Activated T-cell treated with anti-CD3 and anti-CD28 coated beads, Interleukin-2, amount 50 U/mL, for 72 hours (primary cell): ENCODE measurements at places on chromosomes 1 and 21. TPM values are rescaled to one million over a fixed set of nuclear protein-coding genes. Genes with fewer than 3 reads are reported as not detected.

- H3K36me3 ChIP-seq, result no peaks in the 10 kb centered on the region
- H3K4me3 ChIP-seq, result no peak overlapping the region
- no peak overlapping the region for H3K27ac ChIP-seq
These were observed 1029.0 kb upstream of the B3GALT2 start for GRCh38 chr1:194215448-194215847.

- H3K27ac ChIP-seq, result no peak overlapping the region
- DNase-seq, result no peak
- peaks cover 6% of the 10 kb centered on the region for H3K4me1 ChIP-seq
- no peaks in the 10 kb centered on the region for H3K36me3 ChIP-seq
These were observed 47.6 kb downstream of the TRIM11 start for GRCh38 chr1:228358764-228359612.

- H3K27me3 ChIP-seq, result no peaks in the 10 kb centered on the region
- no peaks in the 10 kb centered on the region for H3K36me3 ChIP-seq
- no peak overlapping the region for H3K27ac ChIP-seq
- no peak overlapping the region for H3K4me3 ChIP-seq
- no peak for DNase-seq
- H3K4me1 ChIP-seq, result peaks cover 5% of the 10 kb centered on the region
These were observed 3.8 kb downstream of the CELSR2 start for GRCh38 chr1:109252893-109253802.

Gene ZNF593OS
- not detected for total RNA-seq

Gene LCE3E
- not detected for total RNA-seq

- peaks cover 50% of the 10 kb centered on the region for H3K27me3 ChIP-seq
- peaks cover 2% of the 10 kb centered on the region for H3K4me1 ChIP-seq
- H3K27ac ChIP-seq, result no peak overlapping the region
- no peak for DNase-seq
- H3K36me3 ChIP-seq, result peaks cover 5% of the 10 kb centered on the region
- H3K4me3 ChIP-seq, result no peak overlapping the region
These were observed 4.7 kb downstream of the SLC35F3 start for GRCh38 chr1:233909195-233909594.

Gene MROH9
- not detected for total RNA-seq

DNA sequence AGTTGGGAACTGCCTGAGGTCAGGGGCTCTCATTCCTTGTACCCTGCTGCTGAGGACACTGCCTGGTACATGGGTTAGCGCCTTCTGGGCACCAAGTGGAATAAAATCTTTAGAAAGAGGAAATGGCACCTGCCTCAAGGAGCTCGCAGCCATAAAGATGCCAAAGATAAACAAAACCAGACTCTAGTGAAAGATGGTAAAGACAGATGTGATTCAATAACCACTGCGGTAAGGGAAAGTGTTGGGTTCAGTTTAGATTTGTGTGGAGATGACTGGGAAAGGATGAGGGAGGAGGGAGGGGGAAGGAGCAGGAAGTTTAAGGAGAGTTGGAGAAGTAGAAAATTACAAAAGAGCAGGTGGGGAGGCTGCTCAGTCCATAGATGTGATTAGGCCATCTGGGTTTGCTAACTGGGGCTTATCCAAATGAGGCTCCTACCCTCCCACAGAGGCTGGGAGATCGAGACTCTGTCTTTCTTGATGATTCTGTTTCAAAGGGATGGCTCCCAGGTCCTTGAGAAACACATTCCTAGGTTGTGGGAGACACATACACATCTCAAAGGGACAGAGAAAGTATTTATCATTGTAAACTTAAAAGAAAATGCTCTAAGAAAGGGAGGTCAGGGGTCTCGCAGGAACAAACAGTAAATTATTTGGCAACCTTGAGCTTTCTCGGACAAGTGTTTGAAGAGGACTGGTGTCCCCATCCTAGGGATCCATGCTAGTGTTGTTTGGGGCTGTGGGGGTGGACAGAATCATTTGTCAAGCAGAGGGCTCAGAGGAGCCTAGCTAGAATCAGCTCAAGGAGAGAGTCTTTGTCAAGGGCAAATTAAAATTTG lies 65.7 kb upstream of the MORC3 start:
- H3K27ac ChIP-seq, result no peak overlapping the region
- peaks cover 29% of the 10 kb centered on the region for H3K4me1 ChIP-seq
- H3K27me3 ChIP-seq, result no peaks in the 10 kb centered on the region
- no peak for DNase-seq

Gene APCS
- not detected for total RNA-seq

Gene PLXNA2
- 0.07 TPM for total RNA-seq

Gene NID1
- 0.12 TPM for total RNA-seq
